ENCODE measurements at places on chromosomes 1 and 21.

DNA sequence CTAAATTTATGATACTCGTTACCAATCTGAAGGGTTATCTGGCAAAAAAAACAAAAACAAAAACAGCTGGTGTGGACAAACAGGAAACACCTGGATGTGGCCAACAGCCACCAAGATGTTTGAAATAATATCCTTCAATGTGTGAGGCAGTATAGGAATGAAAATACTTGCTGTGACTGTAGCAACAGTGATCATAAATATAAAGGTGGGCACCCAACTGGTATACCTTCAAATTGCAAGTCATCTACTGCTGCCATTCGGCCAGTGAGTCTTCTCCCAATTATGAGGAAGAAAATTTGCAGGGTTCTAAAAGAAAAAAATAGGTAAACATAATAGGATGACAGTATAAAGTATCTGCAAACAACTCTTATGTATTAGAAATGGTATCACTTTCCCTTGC is 916 bp downstream of the YIPF1 start:
- DNase-seq, result no peak

GRCh38 chr1:44507490-44508396 is 102.7 kb downstream of the RNF220 start:
- DNase-seq, result peak; percentile 37

DNA sequence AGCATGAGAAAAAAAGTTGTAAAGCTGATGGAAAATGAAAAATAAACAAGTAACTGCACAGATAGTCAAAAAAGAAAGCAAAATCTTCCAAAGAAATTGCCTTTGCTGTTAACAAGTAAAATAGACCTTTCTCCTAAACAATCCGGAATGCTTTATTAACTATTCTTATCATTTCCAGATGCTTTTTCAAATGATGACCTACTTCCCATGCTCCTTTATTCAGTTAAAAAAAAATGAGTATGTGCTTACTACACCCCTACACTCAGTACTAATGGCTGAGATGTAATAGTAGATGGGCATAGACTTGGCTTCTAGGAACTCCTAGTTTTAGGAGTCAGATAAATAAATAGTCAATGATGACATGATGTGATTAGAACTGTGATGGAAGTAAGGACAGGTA is 108.5 kb downstream of the NIBAN1 start:
- no peak for DNase-seq

DNA sequence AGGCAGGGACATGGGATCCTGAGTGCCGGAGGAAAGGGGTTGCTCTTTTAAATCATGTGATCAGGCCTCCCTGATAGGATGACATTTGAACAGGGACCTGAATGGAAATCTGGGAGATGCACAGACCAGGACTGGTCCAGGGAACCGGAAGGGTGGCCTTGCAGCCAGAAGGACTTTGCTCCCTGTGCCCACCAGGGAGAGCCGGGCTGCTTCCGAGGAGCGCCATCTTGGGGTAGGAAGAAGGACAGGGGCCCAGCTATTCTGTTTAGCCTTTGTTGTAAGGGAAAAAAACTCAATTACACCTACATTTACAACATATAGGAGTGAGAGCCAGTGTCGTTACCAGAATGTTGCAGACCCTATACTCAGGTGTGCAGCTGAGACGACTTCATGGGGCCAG is 5.5 kb downstream of the KLHDC7A start:
- no peak for DNase-seq

GRCh38 chr1:164581762-164582161 is 22.8 kb downstream of the PBX1 start:
- DNase-seq, result no peak

GRCh38 chr1:203325418-203326091 is 20.2 kb downstream of the BTG2 start:
- DNase-seq, result no peak

- DNase-seq, result peak; percentile 57
Observed at GRCh38 chr1:231691618-231692259, 65.1 kb downstream of the DISC1 start.

GRCh38 chr1:60911966-60912697 is 170.2 kb upstream of the NFIA start:
- no peak for DNase-seq

DNA sequence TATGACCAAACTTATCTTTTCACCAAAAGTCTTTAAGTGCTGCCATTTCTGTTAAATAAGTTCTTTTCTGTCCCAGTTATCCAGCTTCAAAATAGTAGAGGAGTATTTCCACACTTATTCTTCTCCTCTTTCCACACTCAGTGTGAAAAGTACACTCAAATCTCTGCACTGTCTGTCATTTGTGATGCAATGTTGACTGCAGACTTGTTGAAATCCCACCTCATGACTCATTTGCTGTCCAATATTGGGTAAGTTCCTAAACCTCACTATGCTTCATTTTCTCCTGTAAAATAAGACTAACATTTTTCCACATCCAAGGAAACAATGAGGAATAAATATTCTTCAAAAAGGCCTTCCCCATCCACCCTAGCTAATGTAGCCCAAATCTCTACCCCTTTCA is 17.5 kb downstream of the LRRIQ3 start:
- no peak for DNase-seq

GRCh38 chr1:44926311-44926781 is 60.0 kb downstream of the EIF2B3 start:
- DNase-seq, result no peak

DNA sequence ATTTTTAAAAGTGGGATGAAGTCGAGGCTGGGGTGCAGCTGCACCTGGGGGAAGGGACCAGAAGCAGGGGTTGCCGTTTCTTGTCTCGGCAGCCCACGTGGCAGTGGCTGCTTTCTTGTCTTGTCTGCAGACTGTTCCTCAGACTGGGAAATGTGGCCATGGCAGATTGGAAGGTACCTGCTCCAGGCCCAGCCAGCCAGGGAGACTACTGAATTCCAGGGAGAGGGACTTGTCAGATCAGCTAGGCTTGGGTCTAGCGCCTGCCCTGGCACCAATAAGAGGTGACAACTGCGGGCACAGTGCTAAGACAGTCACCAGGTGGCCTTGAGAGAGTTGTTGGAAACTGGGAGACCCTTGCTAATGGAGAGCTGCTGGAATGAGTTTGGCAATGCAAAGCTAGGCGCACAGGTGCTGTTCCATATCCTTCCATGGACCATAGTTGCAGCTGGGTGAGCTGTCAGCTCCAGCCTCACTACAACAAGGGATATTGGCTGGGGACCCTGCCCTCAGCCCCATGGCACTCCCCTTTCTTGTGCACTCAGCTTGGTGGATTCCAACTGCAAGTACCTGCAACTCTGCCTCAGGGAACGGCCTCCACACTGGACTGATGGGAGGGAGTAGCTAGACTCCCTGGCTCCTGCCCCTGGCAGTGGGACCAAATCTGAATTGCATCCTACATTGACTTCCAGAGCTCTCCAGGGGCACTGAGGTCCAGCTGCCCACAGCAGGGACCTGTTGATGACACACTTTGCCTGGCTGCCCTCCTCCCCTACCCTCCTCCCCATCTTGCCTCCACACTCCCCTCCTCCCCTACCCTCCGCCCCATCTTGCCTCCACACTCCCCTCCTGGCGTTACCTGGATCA is 9.9 kb upstream of the IL22RA1 start:
- DNase-seq, result no peak

- no peak for DNase-seq
Observed at GRCh38 chr1:12152113-12152891, 14.5 kb upstream of the TNFRSF1B start.

GRCh38 chr1:232927830-232928505 is 22.4 kb upstream of the NTPCR start:
- DNase-seq, result no peak
